Kidney glomerular epithelial cell (primary cell): ENCODE measurements at places on chromosomes 3 and 15.

GRCh38 chr3:48469046-48469915 lies 22.7 kb downstream of the ATRIP start:
- no peak for DNase-seq

GRCh38 chr3:69541711-69542088 lies 155.8 kb upstream of the FRMD4B start:
- DNase-seq, result no peak

- peak; percentile 91 for DNase-seq
Observed at GRCh38 chr3:49158792-49159191, 7.3 kb downstream of the CCDC71 start.

DNA sequence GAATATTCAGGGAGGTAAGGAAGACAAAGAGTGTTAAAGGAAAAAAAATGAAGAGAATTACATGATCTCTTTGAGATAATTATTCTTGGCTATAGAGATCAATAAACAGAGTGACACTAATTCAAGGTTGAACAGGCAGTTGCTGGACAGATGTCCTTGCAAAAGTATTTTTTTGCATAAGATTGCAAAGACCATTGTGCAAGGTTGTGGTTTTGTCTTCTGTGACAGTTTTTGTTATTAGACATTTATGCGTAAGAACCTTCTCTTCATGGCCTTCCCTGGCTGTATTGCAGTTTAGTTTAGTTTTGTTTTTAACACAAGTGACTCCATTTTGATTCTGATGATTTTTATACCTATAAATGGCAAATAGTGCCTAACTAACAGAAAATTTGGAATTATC lies 682.8 kb upstream of the ARPP21 start:
- no peak for DNase-seq

DNA sequence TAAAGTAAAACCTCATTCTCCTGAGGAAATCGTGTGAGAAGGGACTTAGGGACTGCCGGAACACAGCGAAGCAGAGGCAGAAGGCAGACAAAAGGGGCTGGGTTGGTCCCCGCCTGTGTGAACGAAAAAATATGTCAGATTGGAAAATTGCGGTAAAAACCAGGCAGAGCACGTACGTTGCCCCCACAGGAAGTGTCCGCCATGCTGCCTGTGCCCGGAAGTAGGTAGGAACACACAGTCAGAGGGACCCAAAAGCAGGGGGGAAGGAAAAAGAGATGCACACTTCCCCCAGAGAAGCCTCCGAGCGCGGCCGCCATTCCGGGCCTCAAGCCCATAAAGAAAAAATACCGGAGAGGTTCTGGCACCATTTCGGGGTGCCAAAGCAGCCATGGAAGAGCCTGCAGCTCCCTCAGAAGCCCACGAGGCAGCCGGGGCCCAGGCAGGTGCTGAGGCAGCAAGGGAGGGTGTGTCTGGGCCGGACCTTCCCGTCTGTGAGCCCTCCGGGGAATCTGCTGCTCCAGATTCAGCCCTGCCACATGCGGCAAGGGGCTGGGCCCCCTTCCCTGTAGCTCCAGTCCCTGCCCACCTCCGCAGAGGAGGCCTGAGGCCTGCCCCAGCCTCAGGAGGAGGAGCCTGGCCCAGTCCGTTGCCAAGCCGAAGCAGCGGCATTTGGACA lies at the start of gene MKRN3:
Gene MKRN3 (plus strand): TSS at position 280 of the 676 bp plus-strand sequence. CDS start 109 bp downstream, at position 389.
- DNase-seq, result peak; percentile 2

- no peak for DNase-seq
Observed at GRCh38 chr3:197878427-197878826, 71.6 kb upstream of the RPL35A start.

DNA sequence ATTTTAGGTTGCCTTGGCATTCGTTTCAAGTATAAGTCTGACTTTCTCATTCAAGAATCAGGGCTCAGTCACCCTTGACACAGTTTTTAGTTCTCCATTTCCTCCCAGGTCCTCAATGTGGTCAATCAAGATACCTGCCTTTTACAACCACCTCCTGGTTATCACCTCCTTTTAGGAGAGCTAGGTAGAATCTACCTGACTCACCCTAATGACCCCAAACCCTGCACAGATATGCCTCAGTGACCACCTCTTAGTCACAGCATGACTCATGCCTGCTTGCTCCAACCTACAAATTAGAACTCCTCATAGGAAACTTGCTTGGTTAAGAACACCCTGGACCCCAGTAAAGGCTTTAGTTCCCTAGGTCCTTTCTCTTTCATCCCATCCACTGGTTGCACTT lies 22.5 kb downstream of the DMXL2 start:
- peak; percentile 21 for DNase-seq

GRCh38 chr15:67042551-67043142 lies 22.8 kb upstream of the SMAD3 start:
- no peak for DNase-seq

DNA sequence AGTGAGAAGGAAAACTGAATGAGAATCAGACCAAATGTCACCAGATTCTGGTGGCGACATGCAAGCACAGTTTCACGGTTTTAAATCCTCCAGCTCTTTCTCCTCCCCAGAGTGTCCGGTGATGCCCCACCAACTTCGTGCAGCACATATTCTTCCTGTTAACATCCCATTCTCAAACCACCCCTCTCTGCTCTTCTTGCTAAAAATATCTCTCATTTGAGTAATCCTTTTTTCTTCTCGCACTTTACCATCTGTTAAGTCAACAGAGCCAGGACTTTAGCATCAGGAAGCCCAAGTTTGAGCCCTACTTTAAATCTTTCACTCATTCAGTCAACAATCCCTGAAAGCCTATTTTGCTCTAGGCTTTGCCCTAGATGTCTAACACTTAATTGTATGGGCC lies 68.2 kb upstream of the VGLL4 start:
- DNase-seq, result no peak

- DNase-seq, result no peak
Observed at GRCh38 chr3:123655400-123655799, 70.5 kb upstream of the HACD2 start.

- DNase-seq, result no peak
Observed at GRCh38 chr15:59998305-59998949, 5.7 kb upstream of the FOXB1 start.
